CD4-positive, alpha-beta T cell treated with Interferon gamma for 1 hour (primary cell): ENCODE measurements at places on chromosomes 2 and 18.

GRCh38 chr18:23825496-23825895 is 136.2 kb downstream of the LAMA3 start:
- no peak for DNase-seq

GRCh38 chr18:34796035-34796657 is 86.0 kb downstream of the DTNA start:
- no peak for DNase-seq

DNA sequence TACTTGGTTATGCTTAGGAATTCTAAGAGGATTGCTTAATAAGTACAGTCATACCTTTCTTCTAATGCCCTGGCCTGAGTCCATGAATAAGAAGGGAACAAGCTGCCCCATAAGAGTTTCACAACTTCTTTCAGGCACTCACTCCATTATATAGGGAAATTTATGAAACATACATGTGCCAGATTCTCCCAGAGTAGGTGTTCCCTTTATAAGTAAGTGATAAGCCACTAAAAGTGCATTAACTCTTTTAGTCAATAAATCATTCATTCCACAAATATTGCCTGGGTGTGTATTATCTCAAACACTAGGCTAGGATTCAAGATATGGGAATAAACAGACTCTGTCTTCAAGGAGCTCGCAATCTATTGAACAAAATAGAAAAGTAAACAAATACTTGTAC is 84.5 kb upstream of the RBBP8 start:
- no peak for DNase-seq

DNA sequence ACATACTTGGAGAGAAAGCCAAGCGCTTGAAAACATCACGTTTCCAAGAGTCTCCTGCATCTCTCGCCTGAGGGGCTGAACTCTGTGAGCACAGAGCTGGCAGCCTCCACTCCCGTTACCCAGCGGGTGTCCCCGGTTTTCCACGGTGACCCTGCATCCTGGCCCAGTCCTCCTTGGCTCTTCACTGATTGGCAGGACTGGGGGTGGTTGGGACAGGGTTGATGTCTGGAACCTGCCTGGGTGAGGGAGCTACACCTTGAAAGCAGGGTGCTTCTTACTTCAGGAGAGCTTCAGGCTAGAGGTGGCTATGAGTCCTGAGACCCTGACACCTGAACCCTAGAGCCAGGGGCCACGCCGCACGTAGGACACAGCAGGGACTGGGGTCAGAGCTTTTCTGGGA is 234.1 kb downstream of the DYSF start:
- DNase-seq = no peak

DNA sequence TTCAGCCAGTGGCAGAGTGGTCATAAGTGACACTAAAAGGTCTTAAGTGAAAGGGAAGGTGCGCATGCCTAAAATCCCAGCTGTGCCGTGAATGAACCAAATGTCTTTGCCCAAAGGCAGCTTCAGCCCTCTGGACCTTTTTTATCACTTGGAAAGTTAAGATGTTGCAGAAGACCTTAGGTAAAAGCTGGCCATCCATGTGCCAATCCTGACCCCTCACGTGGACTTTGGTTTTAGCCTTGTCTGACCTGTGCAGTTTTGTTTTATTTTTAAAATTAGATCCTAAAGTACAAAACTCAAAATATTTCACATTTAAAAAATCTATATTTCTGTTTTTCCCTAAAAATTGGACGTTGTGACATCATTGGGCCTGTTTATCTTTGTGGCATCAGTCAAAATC is 429.5 kb downstream of the STK39 start:
- no peak for DNase-seq

GRCh38 chr2:56812432-56812831 is 628.6 kb downstream of the CCDC85A start:
- DNase-seq = no peak

DNA sequence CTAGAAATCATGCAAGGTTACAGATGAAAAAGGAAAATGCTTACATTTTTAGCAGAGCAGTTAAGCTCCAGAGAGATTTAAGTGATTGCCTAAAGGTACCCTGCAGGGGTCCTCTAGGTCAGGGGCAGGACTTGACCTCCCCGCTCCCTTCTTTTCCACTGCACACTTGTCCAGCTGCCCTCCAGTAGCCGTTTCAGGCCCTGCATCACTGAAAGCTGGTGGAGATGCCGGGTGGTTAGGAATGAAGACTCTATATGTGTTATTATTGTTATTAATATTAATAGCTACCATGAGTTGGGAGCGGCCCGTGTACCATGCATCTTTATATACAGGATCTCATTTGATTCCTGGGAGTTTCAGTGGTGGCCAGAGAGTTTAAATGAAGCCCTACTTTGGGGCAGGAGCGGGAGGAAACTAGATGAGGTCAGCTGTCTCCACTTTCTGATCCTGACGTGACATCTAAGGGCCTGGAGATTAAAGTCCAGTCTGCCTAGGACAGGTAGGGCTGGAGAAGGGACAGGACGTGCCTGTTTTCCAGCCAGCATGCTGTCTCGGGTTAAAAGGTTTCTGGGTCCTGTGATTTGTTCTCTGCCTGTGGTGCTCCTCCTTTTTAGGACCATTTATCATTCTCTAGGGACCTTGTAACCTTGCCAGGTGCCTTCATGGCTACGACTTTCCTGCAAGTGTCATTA is 2.1 kb downstream of the TMEM37 start:
- no peak for DNase-seq

DNA sequence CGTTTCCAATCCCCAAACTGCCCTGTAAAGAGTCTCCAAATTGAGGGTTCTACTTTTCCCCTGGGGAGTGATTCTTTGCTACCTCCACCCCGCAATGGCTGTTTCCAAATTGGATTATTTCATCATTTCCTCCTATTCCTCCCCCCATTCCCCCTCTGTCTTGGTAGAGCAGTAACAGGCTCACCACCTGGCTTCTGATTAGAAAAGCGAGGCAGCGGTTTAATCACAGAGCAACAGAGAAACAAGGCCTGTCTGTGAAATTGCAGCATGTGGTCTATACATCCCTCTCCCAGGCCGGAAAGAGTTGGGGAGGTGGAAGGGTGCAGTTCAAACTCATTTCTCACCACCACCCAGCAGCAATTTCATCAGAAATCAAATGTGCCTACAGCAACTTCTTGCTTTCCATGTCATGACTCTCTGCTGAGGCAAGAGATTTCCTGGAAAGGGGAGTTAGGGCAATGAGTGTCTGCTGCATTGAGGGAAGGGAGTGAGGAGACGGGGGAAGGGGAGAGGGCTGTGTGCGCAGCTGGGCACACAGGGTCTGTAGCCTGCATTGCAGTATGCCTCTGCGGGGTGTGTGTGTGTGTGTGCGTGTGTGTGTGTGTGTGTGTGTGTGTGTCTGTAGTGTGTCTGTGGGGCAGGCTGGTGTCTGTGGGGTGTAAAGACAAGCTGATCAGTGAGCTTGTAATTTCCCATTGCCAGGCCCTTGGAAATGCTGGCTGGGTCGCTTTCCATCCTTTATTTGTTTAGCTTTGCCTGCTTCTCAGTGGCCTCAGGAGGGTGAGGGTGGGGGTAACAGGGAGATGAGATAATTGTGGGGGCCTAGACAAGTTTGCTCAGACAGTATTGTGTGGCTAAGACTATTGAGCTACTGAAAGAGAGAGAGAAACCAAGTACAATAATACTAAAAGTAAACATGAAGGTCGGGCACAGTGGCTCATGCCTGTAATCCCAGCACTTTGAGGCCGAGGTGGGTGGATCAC is 13.5 kb upstream of the IGFBP2 start:
- DNase-seq = no peak

GRCh38 chr18:4582431-4583335 is 127.6 kb upstream of the DLGAP1 start:
- DNase-seq = no peak

- DNase-seq = no peak
Measured at GRCh38 chr2:23021311-23022120, 363.5 kb upstream of the KLHL29 start.

GRCh38 chr2:177714704-177715103 is 322.1 kb downstream of the AGPS start:
- no peak for DNase-seq

GRCh38 chr2:112787729-112788393 is 3.6 kb upstream of the IL1A start:
- no peak for DNase-seq

GRCh38 chr2:109403841-109404201 is 209.9 kb downstream of the SEPTIN10 start:
- no peak for DNase-seq

DNA sequence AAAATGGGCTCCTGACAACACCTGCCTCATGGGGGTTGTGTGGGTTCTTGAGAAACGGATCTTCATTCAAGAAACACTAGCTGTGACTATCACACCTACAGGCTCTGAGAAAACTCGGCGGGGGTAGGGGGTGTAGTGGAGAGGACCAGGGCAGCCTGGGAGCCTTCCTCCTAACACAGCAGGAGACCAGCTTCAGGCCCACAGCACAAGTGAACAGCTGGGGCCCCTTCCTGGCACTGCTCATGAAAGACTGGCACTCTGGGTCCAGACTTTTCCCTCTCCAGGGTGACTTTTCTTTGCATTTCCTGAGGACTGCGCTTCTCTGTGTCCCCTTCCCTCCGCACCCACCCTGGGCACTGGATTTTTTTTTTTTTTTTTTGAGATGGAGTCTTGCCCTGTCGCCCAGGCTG is 7.2 kb upstream of the SEMA4C start:
- DNase-seq = no peak

DNA sequence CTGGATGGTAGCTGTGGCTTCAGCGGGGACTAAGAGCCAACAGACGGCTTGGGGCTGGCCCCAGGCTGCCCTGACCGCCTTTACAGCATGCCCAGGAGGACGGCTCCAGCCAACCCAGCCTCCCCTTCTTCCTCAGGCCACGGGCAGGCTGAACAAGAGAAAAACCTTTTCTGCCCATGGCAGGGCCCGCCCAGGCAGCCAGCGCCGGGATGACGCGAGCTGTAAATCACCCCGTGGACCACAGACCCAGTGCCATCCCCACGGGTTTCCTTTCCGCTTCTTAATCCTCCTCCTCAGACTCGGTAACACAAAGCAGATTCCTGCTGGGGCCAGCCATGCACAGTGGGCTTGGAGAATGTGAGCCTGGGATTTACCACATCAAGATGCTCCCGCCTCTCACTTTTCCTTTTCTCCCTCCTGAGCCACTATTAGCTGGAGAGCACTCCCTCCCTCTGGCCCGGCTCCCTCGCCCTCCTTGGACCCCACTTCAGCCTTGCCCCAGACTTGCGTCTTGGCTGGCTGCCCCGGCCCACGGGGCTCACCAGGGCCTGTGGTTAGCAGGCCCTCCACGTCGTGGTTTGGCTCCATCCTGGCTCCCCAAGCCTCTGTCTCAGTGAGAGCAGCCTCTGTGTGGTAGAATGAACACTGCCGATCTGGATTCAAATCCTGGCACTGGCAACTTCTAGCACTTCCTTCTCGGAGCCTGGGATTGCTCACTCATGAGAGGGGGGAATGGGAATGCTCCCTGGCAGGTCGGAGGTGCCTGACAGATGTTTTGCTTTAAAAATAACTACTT is 31.4 kb downstream of the ATOH8 start:
- no peak for DNase-seq

GRCh38 chr2:233174137-233174536 is 77.3 kb upstream of the ATG16L1 start:
- no peak for DNase-seq

- DNase-seq = no peak
Measured at GRCh38 chr18:3998698-3999333, 456.3 kb downstream of the DLGAP1 start.

- no peak for DNase-seq
Measured at GRCh38 chr2:239292959-239293774, 107.7 kb downstream of the HDAC4 start.

DNA sequence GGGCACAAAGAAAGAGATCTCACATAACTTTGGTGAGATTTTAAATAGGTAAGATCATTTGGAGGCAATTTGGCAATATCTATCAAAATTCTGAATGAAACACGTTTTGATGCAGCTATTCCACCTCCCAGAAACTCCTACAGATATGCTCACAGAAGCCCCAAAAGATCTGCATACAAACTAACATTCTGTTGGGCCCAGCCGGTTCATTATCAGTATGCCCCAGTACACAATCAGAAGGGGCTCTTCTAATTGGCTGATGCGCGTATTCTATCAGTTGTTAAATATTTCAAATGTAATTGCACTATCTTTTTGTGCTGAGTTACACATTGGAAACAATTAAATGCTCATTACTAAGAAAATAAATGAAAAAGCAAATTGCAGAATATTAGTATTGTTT is 7.1 kb upstream of the TGIF1 start:
- DNase-seq = no peak

DNA sequence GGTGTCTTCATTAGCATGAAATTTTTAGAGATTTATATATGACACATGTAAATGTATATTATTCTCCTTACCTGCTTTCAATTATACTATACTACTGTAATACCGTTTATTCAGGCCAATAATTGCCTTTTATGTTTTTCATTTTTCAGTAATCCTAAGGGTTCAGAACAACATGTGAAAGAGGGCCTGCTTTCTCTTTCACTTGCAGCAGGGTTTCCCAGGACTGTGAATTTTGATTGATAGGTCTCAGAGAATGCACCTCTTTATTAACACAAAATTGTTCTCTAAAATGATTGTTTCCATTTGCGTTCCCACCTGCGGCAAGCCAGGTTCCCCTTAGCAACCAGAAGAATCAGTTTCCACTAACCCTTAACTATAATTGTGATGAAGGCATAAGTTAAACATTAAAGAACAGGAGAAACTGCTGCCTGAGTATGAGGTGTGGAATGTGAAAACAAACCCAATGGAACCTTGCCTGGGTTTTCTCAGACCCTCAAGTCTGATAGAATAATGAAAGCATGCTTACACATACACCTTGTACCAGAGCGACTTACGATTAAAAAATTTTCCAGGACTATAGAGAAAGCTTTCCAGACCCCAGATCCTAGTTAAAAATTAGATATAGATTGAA is 1591.2 kb upstream of the LRRTM1 start:
- no peak for DNase-seq

- no peak for DNase-seq
Measured at GRCh38 chr2:47631792-47632398, 151.1 kb upstream of the MSH6 start.

DNA sequence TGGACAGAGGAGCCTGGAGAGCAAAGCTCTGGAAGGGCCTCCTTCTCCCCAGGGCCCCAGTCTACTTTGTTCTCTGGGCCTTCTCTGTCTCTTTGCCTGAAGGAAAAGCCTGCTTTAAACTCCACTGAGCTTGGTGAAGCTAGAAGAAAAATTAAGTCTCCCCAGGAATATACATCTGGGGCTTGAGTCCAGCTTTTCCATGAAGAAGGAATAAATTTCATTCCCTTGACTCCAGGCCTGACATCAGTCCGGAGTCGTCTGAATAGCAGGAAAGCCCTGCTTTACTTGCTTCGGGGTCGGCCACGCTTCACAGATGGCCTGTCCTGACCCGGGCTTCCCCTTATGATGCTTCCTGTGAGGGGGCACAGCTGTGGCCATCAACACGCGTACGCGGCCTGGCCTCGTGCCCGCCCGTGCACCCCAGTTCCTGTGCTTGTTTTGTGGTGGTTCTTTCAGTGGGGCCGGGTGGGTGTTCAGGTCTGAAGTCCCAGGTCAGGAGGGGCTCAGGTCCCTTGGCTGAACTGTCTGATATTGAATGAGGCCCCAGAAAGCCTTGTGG is 73.6 kb downstream of the ACOXL start:
- DNase-seq = peak; percentile 15

DNA sequence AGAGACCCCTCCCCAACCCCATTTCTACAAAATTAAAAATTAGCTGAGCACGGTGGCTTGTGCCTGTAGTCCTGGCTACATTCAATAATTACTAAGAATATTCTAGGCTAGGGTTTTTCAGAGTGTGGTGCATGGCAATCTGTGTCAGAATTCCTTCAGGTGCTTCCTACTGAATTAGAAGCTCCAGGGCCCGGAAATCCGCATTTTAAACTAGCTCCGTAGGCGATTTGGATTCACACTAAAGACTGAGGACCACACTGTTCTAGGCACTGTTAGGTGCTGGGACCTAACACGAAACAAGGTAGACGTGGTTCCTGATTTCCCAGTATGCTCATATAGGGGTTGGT is 628 bp upstream of the ZFAND2B start:
- DNase-seq = no peak
